ENCODE measurements at places on chromosomes 4 and X. TPM values are rescaled to one million over a fixed set of nuclear protein-coding genes. Genes with fewer than 3 reads are reported as not detected.

- no peak for DNase-seq
Measured at GRCh38 chrX:103149652-103150051, 56.7 kb upstream of the NXF3 start.

DNA sequence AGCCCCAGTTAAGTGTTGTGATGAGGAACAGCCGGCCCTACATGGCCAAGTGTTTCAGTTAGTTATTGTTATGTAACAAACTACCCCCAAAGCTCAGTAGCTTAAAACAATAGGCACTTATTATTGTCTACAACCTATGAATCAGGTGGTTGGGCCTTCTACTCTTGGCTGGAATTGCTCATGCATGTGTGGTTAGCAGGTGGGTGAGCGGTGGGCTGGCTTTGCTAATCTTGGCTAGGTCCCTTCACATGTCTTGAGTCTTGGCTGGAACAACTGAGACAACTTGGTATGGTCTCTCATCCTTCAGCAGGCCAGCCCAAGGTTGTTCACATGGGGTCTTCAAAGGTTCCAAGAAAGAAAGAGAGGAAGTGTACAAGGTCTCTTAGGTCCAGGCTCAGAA lies 54.5 kb upstream of the CHRNA9 start:
- no peak for DNase-seq

GRCh38 chr4:15541941-15542340 lies 72.3 kb downstream of the CC2D2A start:
- DNase-seq, result no peak

NPY2R gene
- total RNA-seq, result not detected
